Left renal pelvis (tissue), 4 donors: ENCODE measurements at places on chromosomes 7 and 10. TPM values are rescaled to one million over a fixed set of nuclear protein-coding genes. Genes with fewer than 3 reads are reported as not detected.

DNA sequence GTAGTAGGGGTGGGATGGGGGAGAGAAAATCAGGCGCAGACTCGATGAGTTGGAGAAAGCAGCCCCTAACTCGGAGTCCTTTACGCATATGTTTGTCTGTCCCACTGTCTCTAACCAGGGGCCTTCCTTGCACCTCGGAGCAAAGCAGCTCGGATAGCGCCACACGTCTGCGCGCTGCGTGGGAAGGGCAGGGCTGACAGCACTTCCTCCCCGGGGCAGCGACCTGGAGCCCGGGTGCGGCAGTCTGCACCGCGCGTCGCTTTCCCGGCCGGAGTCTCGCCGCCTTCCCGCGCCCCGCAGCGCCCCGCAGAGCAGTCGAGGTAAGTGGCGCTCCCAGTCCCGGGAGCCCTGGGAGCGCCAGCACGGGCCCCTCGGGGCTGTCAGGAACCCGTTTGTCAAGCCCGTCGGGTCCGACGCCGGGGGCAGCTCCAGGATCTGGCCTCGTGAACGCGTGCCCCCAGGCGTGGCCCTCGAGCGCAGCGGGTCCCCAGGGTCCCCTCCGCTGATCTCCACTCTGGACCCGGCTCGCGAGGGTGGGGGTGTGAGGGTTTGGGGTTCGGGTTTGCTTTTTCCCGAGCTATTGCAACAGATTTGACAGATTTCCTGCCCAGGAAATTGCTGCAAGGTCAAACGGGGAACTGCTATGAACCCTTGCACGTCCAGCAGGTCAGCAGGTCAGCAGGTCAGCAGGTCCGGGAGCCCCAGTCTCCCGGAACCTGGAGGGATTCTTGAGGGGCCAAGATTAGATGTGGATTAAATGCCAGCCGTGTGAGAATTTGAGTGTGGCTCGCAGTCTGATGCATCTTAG lies 597 bp downstream of the APBB1IP start:
- no peak for DNase-seq

The NODAL gene
- polyA plus RNA-seq, result 0.66 TPM

- no peak for DNase-seq
Measured at GRCh38 chr10:50917486-50917885, 32.1 kb upstream of the A1CF start.

The FAM180A gene
- polyA plus RNA-seq, result not detected

The FRMD4A gene
- 85.2 TPM for polyA plus RNA-seq

DNA sequence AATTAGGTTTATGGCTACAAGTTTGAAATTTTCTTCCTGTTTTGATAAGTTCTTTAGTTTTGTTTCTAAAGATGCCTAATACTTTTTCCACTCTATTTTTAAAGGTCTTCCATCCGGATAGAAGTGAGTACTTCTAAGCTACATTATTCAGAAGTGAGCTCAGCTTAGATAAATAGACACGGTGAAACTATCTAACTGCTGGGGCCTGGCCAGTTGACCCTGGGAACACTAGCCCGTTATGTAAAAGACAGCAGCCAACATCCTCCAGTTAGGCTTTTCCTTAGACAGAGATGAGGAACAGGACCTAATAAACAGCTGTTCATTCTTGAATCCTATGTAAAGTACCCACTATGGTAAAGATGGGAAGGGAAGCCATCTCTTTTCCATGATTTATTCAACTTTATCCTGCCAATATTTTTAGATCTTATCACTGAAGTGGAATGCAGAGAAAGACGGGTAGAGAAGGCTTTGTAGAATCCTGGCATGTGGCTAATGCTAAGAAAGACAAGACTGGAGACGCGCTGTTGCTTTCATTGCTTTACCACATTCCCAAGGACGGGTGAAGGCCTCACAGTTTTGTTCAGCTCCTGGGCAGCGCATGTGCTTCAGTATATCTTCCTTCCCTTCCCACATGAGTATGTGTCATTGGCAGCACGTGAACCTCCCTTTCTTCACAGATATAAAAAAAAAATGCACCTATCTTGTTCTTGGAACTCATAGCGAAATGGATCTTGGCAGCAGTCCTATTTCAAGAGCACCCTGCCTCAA lies 340.0 kb upstream of the MEOX2 start:
- DNase-seq, result no peak

The TMEM270 gene
- polyA plus RNA-seq, result not detected

DNA sequence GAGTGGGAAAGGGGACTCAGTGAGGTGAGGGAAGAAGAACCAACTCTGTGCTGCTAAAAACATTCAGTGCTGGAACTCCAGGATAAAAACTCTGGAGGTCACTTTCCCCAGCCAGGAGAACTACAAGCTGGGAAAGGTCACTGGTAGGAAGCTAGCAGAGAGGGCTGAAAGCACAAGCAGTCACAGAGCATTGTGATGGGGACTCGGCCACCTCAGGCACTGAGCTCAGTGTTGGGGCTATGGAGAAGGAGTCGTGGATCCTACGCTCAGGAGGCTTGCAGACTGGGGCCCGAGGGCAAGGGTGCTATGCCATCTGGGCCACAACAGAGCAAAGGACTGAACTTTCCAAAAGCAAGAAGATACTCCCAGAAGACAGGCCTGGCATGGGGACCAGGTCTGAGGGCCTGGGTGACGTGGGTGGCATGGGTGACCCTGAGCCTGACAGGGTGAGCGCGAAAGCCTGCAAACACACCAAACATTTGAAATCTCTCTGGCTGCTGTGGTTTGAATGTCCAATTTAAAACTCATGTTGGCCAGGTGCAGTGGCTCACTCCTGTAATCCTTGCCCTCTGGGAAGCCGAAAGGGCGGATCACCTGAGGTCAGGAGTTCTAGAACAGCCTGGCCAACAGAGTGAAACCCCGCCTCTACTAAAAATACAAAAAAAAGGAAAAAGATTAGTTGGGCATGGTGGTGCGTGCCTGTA lies 9.8 kb upstream of the ARHGAP19 start:
- DNase-seq, result no peak

DNA sequence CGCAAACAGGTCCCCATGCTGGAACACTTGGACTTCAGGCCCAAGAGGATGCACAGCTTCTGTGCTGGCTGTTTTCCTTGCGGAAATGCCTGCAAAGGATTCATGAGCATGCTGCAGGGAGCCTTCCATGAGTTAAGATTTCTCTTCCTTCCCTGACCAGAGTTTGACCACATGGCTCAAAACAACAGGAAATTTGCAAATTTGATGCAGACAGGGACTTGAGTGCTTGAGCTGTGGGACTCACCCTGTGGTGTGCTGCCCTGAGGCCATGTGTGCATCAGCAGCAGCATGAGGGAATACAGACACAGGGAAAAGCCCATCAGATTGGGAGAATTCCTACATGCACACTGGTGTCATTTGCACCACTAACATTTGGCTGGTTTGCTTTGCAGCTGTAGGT lies 195.4 kb downstream of the CDC14C start:
- no peak for DNase-seq

The BUB3 gene
- 127 TPM for polyA plus RNA-seq

The ECD gene
- polyA plus RNA-seq, result 34.9 TPM

DNA sequence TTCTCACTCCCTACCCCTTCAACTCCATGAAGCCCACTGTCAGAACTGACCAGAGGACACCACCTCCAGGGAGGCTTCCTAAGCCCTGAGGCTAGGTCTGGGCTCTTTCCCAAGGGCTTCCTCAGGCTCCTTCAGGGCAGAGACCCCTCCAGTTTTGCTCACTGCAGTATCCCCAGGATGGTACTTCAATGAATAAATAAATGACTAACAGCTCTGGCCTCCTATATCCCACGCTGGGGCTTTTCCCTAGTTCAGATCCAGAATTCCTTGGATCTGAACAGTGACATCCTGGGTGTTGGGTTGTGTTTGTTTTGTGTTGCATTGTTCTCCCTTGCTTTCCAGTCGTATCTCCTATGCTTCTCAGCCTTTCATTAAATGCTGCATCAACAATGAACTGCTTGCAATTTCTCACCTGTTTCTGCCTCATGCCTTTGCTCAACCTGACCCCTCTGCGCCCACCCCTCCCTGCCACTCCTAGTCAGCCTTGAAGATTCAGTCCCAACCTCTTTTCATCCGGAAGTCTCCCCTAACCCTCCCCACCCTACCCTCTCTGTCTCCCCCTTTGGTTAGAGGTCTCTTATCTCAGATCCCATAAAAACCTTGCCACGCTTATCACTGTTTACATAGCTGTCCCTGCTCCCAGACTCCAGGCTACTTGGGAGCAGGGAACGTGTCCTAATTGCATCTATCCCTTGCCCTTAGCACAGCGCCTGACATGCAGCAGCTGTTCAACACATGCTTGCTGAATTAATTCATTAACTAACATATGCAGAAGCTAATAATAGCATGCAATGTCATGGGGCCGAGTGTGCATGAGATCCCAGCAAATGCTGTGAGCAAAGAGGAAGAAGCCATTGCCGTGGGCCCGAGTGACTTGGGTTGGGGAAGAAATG lies 41.7 kb downstream of the PPP1R3C start:
- DNase-seq, result no peak

The HOXA7 gene
- 25.0 TPM for polyA plus RNA-seq

DNA sequence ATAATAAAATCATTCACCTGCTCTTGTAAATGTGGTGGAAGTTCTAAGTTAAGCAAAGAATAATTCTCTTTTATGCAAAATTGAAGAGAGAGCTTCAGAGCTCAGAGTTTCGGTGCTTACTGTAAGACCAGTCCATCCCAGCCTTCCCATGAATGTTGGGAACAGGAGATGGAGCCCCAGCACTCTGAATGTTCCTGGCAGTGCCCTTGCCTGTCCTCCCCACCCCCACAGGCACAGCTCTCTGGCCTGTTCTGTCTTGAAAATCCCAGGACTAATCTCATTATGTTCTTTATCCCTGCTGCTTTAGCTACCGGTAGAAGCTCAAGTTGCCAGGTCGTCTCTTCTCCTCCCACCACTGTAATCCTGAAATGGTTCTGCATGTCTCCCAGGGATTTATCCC lies 29.1 kb upstream of the LHFPL3 start:
- DNase-seq, result no peak

GRCh38 chr10:90859321-90859751 lies 1.5 kb upstream of the HTR7 start:
- no peak for DNase-seq

- DNase-seq, result peak; percentile 76
Measured at GRCh38 chr7:32957326-32958045, at the start of gene FKBP9. TSS of gene FKBP9 (plus strand) at chr7:32957440. CDS start at chr7:32957574, 134 bp downstream.

- DNase-seq, result no peak
Measured at GRCh38 chr10:2619916-2620315, 447.4 kb upstream of the PFKP start.

GRCh38 chr7:48040944-48041652 lies 5.8 kb downstream of the C7orf57 start:
- DNase-seq, result no peak

- DNase-seq, result no peak
Measured at GRCh38 chr10:61719906-61720305, 57.2 kb downstream of the CABCOCO1 start.

The CYP3A5 gene
- polyA plus RNA-seq, result 1.7 TPM

The MMP21 gene
- polyA plus RNA-seq, result 0.49 TPM

- DNase-seq, result no peak
Measured at GRCh38 chr10:59825932-59826331, 72.7 kb upstream of the MRLN start.

The SORBS1 gene
- polyA plus RNA-seq, result 30.8 TPM

- DNase-seq, result no peak
Measured at GRCh38 chr7:144019457-144019856, 19.3 kb downstream of the OR6B1 start.

DNA sequence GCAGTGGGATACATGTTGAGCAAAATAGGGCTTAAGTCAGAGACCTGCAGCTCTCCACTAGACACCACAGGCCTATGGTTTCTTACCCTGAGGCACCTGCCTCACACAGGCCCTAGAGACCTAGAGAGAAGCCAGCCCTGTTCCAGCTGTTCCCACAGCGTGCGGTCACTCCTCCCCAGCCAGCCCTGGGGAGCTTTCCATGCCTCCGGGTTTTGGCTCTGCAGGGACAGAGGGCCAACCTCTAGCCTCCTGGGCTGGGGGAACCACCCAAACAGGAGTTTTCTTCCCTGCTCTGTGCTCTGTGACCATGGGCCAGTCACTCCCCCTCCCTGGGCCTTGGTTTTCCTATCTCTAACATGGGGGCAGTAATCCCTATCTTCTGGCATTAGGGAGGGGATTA lies 33.0 kb downstream of the SH2B2 start:
- DNase-seq, result no peak

- DNase-seq, result peak; percentile 83
Measured at GRCh38 chr10:102064868-102065560, at the start of gene HPS6. TSS of gene HPS6 (plus strand) at chr10:102065349. CDS start at chr10:102065475, 126 bp downstream.

- DNase-seq, result no peak
Measured at GRCh38 chr7:1741751-1742554, 71.9 kb downstream of the ELFN1 start.
